Activated T-cell treated with anti-CD3 and anti-CD28 coated beads for 4 hours (primary cell): ENCODE measurements at places on chromosomes 4 and X.

- DNase-seq, result no peak
These were observed 90.7 kb downstream of the NDST3 start for GRCh38 chr4:118124997-118125396.

- DNase-seq, result no peak
These were observed at the start of gene GASK1B for GRCh38 chr4:158172261-158173258. Gene GASK1B, minus strand, starts transcription at chr4:158173025. Its CDS starts 1,650 bp downstream, at chr4:158171375.

DNA sequence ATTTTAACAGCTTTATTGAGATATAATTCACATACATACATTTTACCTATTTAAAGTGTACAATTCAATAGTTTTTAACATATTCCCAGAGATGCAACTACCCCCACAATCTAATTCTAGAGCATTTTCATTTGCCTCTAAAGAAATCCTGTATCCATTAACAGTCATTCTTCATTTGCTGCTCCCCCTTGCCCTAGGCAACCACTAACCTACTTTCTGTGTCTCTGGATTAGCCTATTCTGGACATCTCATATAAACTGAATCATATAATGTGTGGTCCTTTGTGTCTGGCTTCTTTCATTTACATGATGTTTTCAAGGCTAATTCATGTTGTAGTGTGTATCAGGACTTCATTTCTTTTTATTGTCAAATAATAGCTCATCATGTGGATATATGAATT is 105.1 kb upstream of the GRPR start:
- no peak for DNase-seq

DNA sequence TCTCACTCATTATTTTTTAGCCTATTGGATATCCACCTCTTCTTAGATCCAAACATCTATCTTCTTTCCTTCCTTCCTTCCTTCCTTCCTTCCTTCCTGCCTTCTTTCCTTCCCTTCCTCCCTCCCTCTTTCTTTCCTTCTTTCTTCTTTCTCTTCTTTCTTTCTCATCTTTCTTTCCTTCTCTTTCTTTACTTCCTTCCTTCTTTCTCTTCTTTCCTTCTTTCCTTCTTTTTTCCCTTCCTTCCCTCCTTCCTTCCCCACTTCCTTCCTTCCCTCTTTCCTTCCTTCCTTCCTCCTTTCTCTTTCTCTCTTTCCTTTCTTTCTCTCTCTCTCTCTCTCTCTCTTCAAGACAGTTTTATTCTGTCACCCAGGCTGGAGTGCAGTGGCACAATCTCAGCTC is 1239.8 kb downstream of the PCDH7 start:
- DNase-seq, result no peak

DNA sequence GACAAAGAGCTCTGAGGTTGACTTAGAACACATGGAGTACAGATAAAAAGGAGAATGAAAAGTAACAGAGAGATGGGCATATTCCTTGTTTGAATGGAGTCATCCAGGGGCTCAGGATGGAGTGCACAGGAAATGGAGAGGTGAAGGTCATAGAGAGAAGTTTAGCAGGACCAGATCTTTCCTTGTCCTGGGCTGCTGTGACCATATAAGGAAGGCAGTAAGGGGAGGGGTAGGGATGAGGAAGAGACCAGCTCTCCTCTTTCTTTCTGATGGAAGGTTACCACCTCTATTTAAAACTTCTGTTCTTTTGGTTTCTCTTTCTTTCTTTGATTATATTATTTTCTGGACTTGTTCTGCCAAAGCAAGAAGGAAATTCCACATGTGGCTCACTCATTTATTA is 27.0 kb downstream of the AR start:
- no peak for DNase-seq

DNA sequence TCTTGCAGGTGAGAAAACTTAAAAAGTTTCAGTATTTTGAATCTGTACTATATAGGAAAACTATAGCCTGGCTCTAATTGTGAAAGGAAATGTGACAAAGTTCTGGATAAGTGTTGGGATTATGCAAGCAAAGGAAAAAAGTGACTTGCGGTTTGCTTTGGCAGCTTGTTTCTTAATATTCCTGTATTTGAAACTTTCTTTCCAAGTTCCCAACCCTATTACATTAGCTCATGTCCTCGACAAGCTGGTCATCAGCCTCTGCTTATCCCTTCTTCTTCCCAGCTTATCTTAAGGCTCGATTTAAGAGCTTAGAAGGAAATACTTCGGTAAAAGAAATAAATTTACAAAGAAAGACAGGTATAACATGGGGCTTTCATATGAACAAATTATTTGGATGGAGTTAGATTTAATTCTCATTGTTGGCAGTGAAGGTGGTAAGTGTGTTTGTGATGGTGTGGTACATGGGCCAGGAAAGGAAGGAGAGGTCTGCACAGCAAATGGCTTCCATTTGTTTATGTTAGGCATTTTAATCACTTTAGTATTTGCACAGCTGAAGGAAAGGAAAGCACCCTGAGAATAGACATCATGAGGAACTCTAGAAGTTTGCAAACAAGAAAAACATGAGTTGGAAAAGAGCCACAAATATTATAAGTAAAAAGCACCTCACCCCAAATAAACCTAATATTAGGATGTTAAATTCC is 5.1 kb upstream of the MYOZ2 start:
- no peak for DNase-seq

- no peak for DNase-seq
These were observed 7.0 kb upstream of the HAUS7 start for GRCh38 chrX:153477364-153477857.

DNA sequence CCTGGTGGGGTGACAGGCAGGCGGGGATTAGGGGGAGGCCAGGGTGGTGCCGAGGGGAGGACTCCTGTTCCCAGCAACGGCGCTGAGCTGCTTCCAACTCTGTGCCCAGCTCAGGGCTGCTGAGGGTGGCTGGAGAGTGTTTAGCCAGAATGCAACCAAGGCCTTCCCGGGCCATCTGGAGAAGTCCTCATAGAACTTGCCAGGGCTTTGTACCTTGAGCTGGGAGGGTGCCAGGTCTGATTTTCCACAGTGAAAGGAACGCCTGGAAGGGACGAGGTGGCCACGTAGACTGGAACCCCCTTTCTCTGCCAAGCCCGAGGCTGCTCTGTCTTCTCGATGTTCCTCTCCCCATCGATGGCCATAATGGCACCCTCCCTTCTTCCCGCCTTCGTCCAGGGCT is 57.0 kb upstream of the GPR78 start:
- DNase-seq, result no peak

- DNase-seq, result no peak
These were observed 40.5 kb upstream of the BMP3 start for GRCh38 chr4:80989921-80990544.

DNA sequence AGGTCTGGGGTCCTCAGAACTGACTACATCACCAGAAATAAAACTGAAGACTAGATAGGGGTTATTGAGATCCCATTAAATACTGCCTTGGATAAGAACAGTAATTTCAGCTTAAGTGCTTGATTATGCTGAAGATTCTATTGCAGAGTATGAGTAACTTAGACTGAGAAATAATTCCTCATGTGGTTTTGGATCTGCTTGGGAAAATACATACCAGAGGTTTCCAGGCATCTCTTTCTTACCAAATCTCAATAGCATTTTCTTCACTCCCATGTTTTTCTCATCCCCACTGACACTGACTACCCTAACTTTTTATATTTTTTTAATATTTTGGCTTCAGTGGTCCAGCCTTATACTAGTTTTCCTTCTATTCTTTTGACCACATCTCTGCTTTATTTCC is 92.0 kb upstream of the TEX13D start:
- no peak for DNase-seq

DNA sequence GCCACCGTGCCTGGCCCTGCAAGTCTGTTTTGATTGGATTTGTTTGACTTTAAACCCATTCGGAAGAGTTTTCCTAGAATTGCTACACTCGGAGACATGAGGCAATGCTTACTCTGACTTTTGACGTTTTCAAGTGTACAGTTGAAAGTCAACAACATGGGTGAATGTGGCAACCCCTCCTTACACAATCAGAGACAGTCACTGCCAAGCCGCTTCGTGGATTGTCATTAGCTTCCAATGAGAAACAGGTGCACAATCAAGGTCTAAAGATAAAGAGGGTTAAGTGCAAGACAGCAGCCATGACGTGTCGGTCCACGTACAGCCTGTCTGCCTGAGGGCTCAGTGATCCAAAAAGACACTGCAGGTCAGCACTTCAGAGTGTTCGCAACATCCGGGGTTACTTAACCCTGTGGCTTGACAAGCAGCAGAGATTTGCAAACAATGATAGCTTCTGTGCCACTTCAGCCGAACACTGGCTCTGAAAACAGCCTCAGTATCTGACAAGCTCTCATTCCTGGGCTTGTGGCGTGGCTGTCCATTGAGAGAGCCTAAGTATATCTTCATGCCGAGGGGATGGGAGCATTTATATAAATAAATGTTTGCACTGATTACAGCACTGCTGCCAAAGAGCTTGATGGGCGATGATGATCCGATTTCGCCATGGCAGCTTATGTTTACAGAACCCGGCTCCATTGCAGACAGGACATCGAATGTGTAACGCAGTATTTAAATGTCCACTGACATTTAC is 180.0 kb downstream of the DHRSX start:
- no peak for DNase-seq

DNA sequence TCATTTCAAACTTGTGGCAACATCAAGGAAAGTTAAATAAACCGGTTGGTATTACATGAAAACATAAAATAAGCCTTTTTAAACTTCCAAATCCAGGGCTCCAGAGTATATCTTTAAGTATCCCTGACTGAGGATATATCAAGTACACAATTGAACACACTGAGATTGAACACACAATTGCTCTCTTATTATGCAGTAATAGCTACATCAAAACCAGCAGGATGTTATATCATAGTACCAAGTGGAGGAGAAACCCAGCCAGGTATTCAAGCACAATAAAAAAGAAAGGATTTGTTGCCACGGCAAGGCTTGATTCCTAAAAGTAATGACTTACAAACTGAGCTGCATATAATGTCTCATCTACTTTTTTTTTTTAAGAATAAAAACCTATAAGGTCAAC is 605.8 kb downstream of the SPOCK3 start:
- DNase-seq, result no peak

- no peak for DNase-seq
These were observed 197.1 kb downstream of the RASL11B start for GRCh38 chr4:53059256-53059655.

DNA sequence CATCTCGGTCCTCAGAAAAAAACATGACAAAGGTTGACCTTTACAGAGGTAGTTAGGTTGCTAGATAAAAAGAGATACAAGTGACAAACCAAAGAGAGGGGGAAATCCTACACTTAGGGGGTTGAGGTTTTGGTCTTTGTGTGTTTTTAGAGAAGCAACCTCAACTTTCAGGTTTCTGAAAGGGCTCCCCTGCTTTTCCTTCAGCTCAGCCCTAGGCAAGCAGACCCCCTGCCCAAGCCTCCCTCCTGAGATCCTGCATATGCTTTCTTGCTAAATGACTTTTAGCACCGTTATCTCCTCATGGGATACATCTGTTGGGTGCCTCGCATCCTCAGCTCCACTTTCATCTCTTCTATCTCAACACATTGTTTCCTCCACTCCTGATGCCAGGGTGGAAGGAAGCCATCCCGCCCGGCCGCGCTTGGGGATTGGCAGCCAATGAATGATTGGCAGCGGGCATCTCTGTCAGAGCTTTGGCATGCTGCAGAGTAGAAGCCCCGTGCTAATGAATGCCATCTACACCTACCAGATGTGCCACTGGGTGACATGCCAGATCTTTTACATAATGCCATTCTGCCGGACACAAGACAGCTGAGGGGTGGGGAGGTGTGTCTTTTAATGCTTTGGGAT is 15.0 kb upstream of the PRDM8 start:
- DNase-seq, result no peak
